ENCODE measurements at places on chromosomes 11 and 22. TPM values are rescaled to one million over a fixed set of nuclear protein-coding genes. Genes with fewer than 3 reads are reported as not detected.

The FLRT1 gene
- 0.17 TPM for total RNA-seq

The ENTHD1 gene
- total RNA-seq = not detected

The RASGRP2 gene
- 45.2 TPM for total RNA-seq

The XKR3 gene
- total RNA-seq = not detected

The SMTNL1 gene
- not detected for total RNA-seq

The MUC5AC gene
- total RNA-seq = not detected

The NAALAD2 gene
- 0.38 TPM for total RNA-seq

The VSIG2 gene
- total RNA-seq = 2.0 TPM

The CCDC73 gene
- not detected for total RNA-seq

The TBX10 gene
- not detected for total RNA-seq

The AIFM3 gene
- total RNA-seq = 1.3 TPM

The RAB1B gene
- 132 TPM for total RNA-seq

The PDE2A gene
- 39.0 TPM for total RNA-seq

The PHLDA2 gene
- 0.49 TPM for total RNA-seq

The SCN3B gene
- total RNA-seq = 0.75 TPM

The TRIM5 gene
- total RNA-seq = 12.6 TPM

The CCDC134 gene
- total RNA-seq = 3.0 TPM

The MOV10L1 gene
- total RNA-seq = 0.16 TPM

The SPI1 gene
- 8.2 TPM for total RNA-seq

The TRIM48 gene
- total RNA-seq = not detected

The TMEM121B gene
- 2.2 TPM for total RNA-seq

The BCR gene
- 23.8 TPM for total RNA-seq

The UBQLNL gene
- not detected for total RNA-seq

The APLP2 gene
- total RNA-seq = 286 TPM

The OR51I1 gene
- not detected for total RNA-seq

The LARGE2 gene
- total RNA-seq = 0.42 TPM

The CHRM4 gene
- not detected for total RNA-seq

The ASPHD2 gene
- total RNA-seq = 0.07 TPM

The OR8D1 gene
- not detected for total RNA-seq

The ELFN2 gene
- 0.05 TPM for total RNA-seq

The SLC22A8 gene
- total RNA-seq = not detected

The COX8A gene
- total RNA-seq = 967 TPM

The AGBL2 gene
- total RNA-seq = not detected

The FOSL1 gene
- 1.0 TPM for total RNA-seq

The FAM180B gene
- total RNA-seq = 0.23 TPM

The UBASH3B gene
- total RNA-seq = 1.2 TPM

The OR52A1 gene
- not detected for total RNA-seq

The GLB1L2 gene
- total RNA-seq = 0.17 TPM

The FOLH1 gene
- not detected for total RNA-seq

The LIF gene
- total RNA-seq = 2.2 TPM
